Chondrocyte (in vitro differentiated cells): ENCODE measurements at places on chromosomes 3 and 15. TPM values are rescaled to one million over a fixed set of nuclear protein-coding genes. Genes with fewer than 3 reads are reported as not detected.

KNG1 gene
- not detected in 3 replicates for total RNA-seq

DNA sequence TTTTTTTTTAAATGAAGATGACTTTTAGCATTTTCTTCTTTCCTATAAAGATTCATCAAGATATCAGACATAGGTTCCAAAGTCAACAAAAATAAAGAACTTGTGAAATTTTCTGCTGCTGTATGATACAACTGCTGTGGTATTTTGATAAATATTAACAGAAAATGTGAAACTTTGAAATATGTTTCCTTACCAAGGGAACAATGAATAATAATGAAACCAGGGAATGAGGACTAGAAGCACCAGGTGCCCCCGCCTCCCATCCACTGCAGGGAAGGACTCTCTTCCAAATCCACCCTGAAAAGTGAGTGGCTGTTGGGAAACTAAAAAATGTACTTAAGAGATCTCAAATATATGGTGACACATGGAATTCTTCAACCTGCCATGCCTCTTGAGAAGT is 198.4 kb downstream of the FHIT start:
- no peak for DNase-seq

CCR8 gene
- not detected in 3 replicates for total RNA-seq

- no peak for DNase-seq
These were observed 86.9 kb downstream of the C3orf80 start for GRCh38 chr3:160312014-160312624.

GRCh38 chr3:13027154-13027553 is 46.1 kb downstream of the IQSEC1 start:
- no peak for DNase-seq

DNA sequence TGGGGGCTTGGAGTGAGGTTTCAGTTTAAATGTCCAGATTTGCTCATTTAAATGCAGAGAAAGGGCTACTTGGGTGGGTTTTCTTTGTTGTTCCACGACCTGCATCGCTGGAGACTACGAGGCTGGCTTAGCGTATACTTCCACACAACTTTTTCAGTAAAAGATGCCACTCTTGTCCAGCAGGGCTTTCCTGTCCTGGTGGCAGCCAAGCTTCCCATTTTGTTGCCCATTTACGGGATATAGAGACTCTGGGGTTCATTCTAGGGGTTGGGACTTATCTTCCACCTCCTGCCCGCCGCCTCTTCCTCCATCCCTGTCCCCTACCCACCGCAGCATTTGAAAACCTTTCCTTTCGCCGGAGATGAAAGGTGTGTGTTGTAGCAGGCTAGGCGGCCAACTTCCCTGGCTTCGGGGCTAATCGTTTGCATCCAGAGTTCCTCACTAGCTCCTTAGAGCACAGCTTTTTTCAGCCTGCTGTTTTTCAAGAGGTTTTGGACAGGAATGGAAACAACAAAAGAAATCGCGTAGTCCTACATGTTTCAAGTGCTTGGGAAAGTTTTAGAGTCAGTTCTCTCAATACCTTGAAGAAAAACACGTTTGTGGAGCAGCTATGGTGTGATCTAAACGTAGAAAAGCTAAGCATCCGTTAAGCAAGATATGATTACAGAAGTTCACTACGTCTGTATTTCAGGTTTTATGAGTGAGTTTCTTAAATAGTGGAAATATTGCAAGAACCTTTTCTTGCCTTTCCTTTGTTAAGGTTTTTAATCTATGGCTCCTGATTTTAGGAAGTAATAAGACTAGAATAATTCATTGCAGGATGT is 843 bp downstream of the CHRNA5 start:
- no peak for DNase-seq
